ENCODE measurements at places on chromosomes 2 and 18.

DNA sequence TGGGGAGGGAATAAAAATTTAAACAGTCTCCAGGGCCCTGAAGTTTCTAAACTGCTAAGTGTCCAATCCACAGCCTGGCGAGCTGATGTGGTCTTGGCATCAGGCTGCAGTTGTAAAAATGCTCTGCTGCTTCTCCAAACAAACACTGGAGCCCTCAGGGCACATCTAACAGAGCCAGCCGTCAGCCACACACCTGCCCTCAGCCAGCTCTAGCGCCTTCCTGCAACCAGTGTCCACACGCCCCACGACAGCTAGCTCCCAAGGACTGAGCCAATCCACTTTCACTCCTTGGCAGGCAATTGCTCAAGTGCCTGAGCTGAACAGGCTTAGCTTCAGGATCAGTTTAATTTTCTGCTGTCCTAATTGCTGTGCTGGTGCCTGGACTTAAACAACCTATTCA, 446.4 kb upstream of the RAB12 start:
- no peak overlapping the region for H3K4me3 ChIP-seq
- no peaks in the 10 kb centered on the region for H3K36me3 ChIP-seq
- H3K4me1 ChIP-seq, result no peaks in the 10 kb centered on the region
- no peaks in the 10 kb centered on the region for H3K27me3 ChIP-seq
- DNase-seq, result no peak

GRCh38 chr18:3152294-3152693, 67.5 kb downstream of the MYOM1 start:
- DNase-seq, result no peak
- H3K27me3 ChIP-seq, result no peaks in the 10 kb centered on the region
- no peaks in the 10 kb centered on the region for H3K36me3 ChIP-seq
- H3K4me3 ChIP-seq, result no peak overlapping the region
- no peak overlapping the region for H3K27ac ChIP-seq
- H3K4me1 ChIP-seq, result no peaks in the 10 kb centered on the region

GRCh38 chr2:152054593-152054992, 44.3 kb downstream of the CACNB4 start:
- H3K27me3 ChIP-seq, result no peaks in the 10 kb centered on the region
- no peak overlapping the region for H3K4me3 ChIP-seq
- DNase-seq, result no peak
- no peak overlapping the region for H3K27ac ChIP-seq
- no peaks in the 10 kb centered on the region for H3K36me3 ChIP-seq
- H3K4me1 ChIP-seq, result no peaks in the 10 kb centered on the region

DNA sequence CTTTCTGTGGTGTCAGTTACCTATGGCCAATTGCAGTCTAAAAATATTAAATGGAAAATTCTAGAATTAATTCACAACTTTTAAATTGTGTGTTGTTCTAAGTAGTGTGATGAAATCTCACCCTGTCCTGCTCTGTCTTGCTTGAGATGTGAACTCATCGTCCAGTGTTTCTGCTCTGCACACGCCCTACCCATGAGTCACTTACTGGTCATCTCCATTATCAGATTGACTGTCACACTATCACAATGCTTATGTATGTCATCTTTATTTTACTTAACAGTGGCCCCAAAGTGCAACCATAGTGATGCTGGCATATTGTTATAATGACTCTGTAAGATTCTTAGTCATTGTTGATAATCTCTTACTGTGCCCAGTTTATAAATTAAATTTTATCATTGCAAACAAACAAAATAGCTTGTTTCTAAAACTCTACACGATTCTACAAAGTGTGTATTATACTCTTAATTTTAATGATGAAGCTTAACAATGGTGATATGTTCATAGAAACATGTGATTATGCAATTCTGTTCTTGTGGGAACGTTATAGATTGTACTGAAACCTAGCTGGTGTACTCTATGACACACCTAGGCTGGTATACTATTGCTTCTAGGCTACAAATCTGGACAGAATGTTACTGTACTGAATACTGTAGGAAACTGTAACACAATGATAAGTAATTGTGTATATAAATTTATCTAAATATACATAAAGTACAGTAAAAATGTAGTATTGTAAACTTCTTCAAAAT, 1086.8 kb upstream of the PIK3C3 start:
- DNase-seq, result no peak
- no peaks in the 10 kb centered on the region for H3K36me3 ChIP-seq
- H3K27ac ChIP-seq, result no peak overlapping the region
- no peaks in the 10 kb centered on the region for H3K27me3 ChIP-seq

GRCh38 chr2:117833911-117834310, 19.4 kb downstream of the DDX18 start:
- no peak for DNase-seq
- no peak overlapping the region for H3K27ac ChIP-seq
- no peaks in the 10 kb centered on the region for H3K4me1 ChIP-seq
- no peaks in the 10 kb centered on the region for H3K27me3 ChIP-seq
- peaks cover 11% of the 10 kb centered on the region for H3K36me3 ChIP-seq
- H3K4me3 ChIP-seq, result no peak overlapping the region

DNA sequence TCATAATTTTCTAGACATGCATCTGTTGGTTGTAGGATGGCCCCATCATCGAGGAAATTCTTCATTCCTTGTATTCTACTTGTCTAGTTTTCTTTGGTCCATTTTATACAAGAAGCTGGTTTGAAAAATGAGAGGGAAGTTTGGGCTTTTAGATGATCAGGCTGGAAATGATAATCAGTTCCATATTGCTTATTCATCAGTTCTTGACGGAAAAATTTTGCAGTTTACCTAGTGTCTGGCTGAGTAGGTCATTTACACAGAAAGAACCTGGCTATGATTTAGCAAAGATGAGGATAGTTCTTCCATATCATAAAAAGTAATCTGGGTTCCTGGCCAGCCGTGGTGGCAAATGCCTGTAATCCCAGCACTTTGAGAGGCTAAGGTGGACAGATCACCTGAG, 374.9 kb downstream of the LRRTM1 start:
- no peaks in the 10 kb centered on the region for H3K27me3 ChIP-seq
- no peak overlapping the region for H3K4me3 ChIP-seq
- no peak for DNase-seq
- H3K4me1 ChIP-seq, result no peaks in the 10 kb centered on the region

DNA sequence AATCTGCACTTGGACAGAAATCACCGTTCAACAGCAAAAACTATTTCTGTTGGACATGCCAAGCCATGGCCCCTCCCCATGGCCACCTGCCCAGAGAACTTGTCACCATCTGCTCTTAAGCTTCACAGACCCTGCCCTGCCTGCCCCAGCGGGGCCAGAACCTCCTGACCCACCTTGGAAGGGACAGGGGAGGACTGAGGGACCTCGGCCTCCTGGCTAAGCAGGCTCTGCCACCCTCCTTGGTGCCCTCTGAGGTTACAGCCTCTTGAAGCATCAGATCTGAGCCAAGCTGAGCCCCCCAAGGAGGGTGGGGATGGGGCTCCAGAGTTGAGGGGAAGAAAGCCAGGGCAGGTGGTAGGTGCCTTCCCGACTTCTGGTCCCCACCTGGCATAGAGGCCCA, 6.5 kb downstream of the TEX261 start:
- no peak for DNase-seq
- peaks cover 4% of the 10 kb centered on the region for H3K36me3 ChIP-seq
- H3K4me1 ChIP-seq, result peaks cover 4% of the 10 kb centered on the region
- H3K4me3 ChIP-seq, result no peak overlapping the region

DNA sequence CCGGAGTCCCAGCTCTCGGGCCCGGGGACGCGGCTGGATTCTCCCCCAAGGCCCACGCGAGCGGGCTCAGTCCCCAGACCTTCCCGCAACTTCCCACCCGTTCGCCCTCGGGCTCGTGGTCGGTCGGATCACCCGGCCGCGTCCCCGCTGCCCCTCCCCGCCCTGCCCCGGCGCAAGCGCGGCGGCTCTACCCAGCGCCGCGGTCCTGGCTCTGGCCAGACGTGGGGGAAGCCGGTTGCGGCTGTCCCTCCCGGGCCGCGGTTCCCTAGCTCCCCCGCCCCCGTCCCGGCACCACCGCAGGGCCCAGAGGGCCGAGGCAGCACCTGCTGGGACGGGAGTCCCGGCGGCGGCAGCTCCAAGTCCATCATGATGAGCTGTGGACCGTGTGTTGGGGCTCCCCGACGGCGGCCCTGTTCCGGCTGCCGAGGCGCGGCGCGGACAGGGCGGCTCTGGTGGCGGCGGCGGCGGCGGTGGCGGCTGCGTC, 276 bp downstream of the NFE2L2 start:
- peaks cover 39% of the 10 kb centered on the region for H3K4me1 ChIP-seq
- peak overlapping the region; percentile 97 for H3K27ac ChIP-seq
- H3K36me3 ChIP-seq, result no peaks in the 10 kb centered on the region
- peak; percentile 82 for DNase-seq
- H3K27me3 ChIP-seq, result no peaks in the 10 kb centered on the region
- H3K4me3 ChIP-seq, result peak overlapping the region; percentile 99

DNA sequence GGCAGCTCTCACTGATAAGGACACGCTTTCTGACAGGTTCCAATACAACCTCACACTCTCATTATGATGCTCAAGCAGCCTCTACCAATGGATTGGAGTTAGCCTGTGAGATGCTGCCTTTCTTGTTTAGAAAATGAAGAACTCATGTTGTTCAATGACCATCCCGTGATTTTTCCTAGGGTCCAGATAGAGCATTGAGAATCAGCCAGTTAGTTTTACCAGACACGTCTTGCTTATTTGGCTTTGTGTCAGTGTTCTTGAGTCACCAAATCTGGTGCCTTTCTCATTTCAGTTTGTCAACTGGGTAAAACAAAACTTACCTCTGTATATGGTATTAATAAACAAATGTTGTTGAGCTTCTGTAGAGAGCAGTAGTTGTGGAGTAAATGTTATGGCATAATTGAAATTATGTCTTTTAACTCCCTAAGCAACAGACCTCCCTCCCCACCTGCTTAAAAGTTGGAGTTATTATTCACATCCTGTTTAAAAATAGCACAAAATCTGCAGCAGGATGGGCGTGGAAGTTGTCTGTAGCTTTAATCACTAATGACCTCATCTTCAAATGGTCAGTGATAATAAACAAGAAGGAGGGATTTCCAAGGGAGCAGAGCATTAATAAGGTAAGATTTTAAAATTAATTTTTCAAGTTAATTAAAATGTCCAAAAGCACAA, 167.3 kb downstream of the HRH4 start:
- no peak overlapping the region for H3K27ac ChIP-seq
- no peaks in the 10 kb centered on the region for H3K27me3 ChIP-seq
- no peak for DNase-seq

- no peaks in the 10 kb centered on the region for H3K36me3 ChIP-seq
- H3K4me3 ChIP-seq, result no peak overlapping the region
- H3K4me1 ChIP-seq, result no peaks in the 10 kb centered on the region
Measured at GRCh38 chr2:12205086-12205485, 458.7 kb downstream of the LPIN1 start.

DNA sequence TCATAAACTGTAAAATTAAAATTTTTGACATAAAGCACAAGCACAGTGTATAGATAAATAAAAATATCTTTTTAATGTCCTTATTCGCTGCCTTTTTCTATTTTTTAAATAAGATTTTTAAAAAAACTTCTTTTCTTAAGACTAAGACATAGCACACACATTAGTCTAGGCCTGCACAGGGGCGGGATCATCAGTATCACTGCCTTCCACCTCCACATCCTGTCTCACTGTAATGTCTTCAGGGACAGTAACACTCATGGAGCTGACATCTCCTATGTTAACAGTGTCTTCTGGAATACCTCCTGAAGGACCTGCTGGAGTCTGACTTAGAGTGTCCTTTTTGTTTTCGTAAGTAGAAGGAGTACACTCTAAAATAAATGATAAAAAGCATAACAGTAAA, 33.0 kb downstream of the VAPA start:
- H3K36me3 ChIP-seq, result no peaks in the 10 kb centered on the region
- no peaks in the 10 kb centered on the region for H3K4me1 ChIP-seq
- no peak overlapping the region for H3K27ac ChIP-seq
- H3K4me3 ChIP-seq, result no peak overlapping the region

- H3K36me3 ChIP-seq, result no peaks in the 10 kb centered on the region
- no peaks in the 10 kb centered on the region for H3K27me3 ChIP-seq
- H3K4me3 ChIP-seq, result no peak overlapping the region
- DNase-seq, result no peak
- H3K4me1 ChIP-seq, result no peaks in the 10 kb centered on the region
- no peak overlapping the region for H3K27ac ChIP-seq
Measured at GRCh38 chr2:12314127-12314760, 402.5 kb upstream of the TRIB2 start.

DNA sequence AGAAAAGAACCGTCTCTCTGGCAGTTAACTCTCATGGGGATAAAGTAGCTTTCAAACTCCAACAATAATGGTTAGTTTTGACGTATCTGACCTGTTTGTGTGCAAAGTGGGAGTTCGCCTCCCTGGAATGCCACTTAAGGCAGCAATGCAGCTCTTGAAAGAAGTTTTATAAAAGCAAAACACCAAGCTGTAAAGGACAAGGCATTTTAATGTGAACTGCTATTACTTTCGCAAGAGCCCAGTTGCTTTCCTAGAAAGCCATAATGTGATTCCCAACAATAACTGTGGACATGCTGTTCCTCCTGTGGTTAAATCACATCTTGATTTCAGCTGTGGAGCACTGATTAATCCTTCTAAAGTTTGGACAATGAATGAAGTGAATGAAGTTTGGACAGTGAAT, 303.7 kb downstream of the PTPRM start:
- no peak overlapping the region for H3K27ac ChIP-seq
- no peaks in the 10 kb centered on the region for H3K27me3 ChIP-seq
- no peak overlapping the region for H3K4me3 ChIP-seq

DNA sequence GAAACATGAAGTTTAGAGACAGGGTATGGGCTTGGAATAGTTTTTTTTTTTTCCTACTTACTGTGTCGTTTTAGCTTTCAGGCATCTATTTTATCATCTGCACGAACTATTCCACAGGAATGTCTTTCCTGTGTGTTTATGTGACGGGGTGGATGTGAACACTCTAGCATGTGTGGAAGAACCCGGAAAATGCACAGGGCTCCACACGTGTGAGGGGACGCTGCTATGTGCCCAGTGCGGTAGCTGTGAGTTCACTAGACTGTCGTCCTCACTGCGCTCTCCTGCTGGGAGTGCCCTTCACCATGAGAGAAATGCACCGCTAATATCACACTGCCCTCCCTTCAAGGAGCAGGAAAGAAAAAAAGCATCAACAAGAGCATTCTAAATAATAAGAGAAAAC, 250.8 kb upstream of the PXDN start:
- no peaks in the 10 kb centered on the region for H3K27me3 ChIP-seq
- H3K4me3 ChIP-seq, result no peak overlapping the region
- no peak overlapping the region for H3K27ac ChIP-seq
- H3K36me3 ChIP-seq, result no peaks in the 10 kb centered on the region
- no peak for DNase-seq

GRCh38 chr2:156322051-156322685, 10.4 kb downstream of the NR4A2 start:
- peaks cover 14% of the 10 kb centered on the region for H3K36me3 ChIP-seq
- H3K4me3 ChIP-seq, result no peak overlapping the region
- H3K27ac ChIP-seq, result no peak overlapping the region
- no peaks in the 10 kb centered on the region for H3K27me3 ChIP-seq
- no peak for DNase-seq
- H3K4me1 ChIP-seq, result no peaks in the 10 kb centered on the region

GRCh38 chr2:9753665-9754531, 89.4 kb upstream of the TAF1B start:
- H3K36me3 ChIP-seq, result no peaks in the 10 kb centered on the region
- H3K4me3 ChIP-seq, result no peak overlapping the region
- H3K27ac ChIP-seq, result no peak overlapping the region
- no peaks in the 10 kb centered on the region for H3K4me1 ChIP-seq
- H3K27me3 ChIP-seq, result no peaks in the 10 kb centered on the region

GRCh38 chr2:148602885-148603561, 41.5 kb upstream of the EPC2 start:
- H3K4me3 ChIP-seq, result no peak overlapping the region
- no peak overlapping the region for H3K27ac ChIP-seq
- H3K27me3 ChIP-seq, result no peaks in the 10 kb centered on the region
- no peaks in the 10 kb centered on the region for H3K4me1 ChIP-seq

GRCh38 chr2:135162377-135162776, 110.3 kb downstream of the RAB3GAP1 start:
- peak; percentile 22 for DNase-seq
- H3K27me3 ChIP-seq, result no peaks in the 10 kb centered on the region
- H3K4me1 ChIP-seq, result no peaks in the 10 kb centered on the region
